ENCODE measurements at places on chromosomes 16 and 17.
A peak's percentile ranks its signal among the peaks of the same experiment; 100 is the strongest.

DNA sequence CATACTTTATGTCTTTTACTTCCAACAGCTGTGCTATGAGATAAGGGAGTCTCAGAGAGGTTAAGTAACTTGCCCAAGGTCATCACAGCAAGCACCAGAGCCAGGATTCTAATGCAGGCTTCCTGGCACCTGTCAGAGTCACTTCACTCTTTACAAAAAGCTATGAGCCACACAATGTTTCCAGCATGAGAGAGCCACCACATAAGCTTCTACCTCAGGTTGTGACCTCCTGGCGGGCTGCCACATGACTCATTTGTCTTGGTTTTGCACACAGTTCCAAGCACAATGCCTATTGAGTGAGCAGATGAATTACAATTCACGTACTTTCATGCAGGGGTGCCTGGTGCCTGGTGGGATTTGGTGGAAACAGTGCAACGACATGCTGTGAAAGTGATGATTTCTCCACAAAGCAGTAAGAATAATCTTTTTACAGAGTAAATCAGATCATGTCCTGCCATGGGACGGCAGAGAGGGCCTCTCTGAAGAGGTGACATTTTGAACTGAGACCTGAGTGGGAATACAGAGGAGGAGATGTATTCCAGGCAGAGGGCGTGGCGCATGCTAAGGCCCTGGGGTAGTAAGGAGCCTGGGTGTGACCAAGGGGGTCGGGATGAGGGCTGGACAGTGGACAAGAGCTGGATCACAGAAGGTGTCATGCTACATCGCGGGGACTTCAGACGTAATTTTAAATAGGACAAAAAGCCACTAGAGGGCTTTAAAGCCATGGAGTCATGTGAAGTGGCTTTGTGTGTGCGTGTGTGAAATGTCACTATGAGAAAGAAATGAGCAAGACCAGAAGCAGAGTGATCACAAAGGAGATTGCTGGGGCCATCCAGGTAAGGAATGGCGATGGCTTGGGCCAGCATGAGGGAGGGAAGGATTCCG, 53.4 kb downstream of the CACNG3 start:
- no peak for DNase-seq

DNA sequence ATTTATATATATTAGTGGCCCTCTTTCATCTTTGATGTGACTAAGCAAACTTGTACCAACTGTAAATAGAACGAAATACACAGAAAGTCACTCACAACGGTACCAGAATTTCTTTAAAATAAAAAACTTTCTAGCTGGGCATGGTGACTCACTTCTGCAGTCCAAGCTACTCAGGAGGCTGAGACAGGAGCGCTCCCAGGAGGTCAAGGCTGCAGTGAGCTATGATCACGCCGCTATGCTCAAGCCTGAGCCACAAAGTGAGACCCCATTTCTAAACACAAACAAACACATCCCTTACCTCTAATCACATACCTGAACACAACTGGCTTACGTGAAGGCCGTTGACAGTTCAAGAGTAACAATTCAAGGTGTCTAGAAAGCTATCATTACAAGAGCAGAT, 29.7 kb downstream of the STAT5B start:
- DNase-seq, result no peak

- no peak for DNase-seq
Measured at GRCh38 chr17:44766409-44767038, 7.7 kb downstream of the ADAM11 start.

DNA sequence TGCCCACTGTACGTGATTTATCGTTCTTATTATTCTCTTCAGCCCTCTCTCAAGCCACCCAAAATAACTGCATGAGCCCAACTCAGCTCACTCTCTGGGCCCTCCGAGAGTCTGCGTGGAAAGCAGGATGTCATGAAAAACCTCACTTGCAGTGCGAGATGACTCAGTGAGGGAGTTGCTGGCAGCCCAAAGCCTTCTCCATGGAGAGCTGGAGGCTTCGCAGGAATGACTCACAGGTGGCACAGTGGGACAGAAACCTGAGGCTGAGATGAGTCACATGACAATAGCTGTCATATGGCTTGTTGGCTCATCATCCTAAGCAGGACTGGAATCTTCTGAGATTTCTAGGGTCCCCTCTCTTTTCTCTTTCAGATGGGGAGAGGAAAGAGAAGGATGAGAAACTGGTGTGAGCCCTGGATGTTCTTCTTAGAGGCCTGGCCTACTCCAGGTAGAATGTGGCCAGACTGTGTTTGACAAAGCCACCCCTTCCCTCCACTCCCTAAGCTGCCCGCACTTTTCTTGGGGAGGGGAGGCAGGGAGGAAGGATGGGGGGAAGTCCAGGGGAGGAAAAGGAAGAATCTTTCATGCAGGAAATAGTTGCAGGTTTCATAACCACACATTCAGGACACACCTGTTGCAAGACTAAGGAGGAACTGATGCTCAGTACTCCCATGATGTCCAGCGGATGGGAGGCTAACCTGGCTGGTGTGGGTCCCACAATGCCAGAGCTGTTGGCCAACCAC, 160.6 kb upstream of the RPL38 start:
- no peak for DNase-seq

GRCh38 chr17:45132320-45132571, at the start of gene PLCD3:
PLCD3 (minus strand) TSS chr17:45132515; CDS start chr17:45132410, 105 bp downstream.
- DNase-seq, result no peak

DNA sequence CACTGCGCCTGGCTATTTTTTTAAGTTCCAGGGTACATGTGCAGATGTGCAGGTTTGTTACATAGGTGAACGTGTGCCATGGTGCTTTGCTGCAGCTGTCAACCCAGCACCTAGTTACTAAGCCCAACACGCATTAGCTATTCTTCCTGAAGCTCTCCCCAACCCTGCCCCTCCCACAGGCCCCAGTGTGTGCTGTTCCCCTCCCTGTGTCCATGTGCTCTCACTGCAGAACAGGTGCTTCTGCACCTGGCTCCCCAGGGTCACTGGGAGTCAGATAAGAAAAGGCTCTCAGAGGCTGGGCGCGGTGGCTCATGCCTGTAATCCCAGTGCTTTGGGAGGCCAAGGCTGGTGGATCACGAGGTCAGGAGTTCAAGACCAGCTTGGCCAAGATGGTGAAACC, 6.2 kb downstream of the HASPIN start:
- no peak for DNase-seq

DNA sequence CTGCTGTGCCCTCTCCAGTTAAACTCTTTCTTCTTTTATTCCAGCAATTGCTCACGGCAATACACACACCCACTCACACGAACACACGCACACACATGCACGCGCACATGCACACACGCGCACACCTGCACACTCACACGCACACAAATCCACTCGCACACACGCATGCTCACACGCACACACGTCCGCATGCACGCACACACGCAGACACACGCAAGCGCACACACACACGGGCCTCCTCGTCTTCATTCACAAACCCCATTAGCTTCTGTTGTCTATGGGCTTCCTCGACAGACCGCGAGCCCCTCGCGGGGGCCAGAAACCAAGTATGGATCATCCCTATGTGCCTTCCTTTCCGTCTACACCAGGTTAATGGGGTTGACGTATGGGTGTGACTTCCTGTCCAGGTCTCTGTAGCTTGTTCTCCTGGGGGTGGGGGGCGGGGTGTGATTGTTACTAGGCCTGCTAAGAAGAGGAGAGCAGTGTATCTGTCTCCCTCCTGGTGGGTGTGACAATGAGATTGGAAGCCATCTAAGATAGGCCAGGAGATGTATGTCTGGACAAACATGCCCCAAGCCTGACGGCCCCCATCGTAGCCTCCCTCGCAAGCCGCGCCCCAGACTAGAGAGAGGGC, 670 bp upstream of the CTF1 start:
- no peak for DNase-seq

- peak; percentile 67 for DNase-seq
Measured at GRCh38 chr17:49434821-49435670, 20.4 kb upstream of the PHB1 start.

GRCh38 chr17:20032636-20033035, 23.5 kb downstream of the SPECC1 start:
- no peak for DNase-seq

GRCh38 chr17:61097781-61098180, 301.9 kb upstream of the TBX2 start:
- peak; percentile 22 for DNase-seq

GRCh38 chr16:4218202-4218601, 23.7 kb downstream of the SRL start:
- peak; percentile 57 for DNase-seq

DNA sequence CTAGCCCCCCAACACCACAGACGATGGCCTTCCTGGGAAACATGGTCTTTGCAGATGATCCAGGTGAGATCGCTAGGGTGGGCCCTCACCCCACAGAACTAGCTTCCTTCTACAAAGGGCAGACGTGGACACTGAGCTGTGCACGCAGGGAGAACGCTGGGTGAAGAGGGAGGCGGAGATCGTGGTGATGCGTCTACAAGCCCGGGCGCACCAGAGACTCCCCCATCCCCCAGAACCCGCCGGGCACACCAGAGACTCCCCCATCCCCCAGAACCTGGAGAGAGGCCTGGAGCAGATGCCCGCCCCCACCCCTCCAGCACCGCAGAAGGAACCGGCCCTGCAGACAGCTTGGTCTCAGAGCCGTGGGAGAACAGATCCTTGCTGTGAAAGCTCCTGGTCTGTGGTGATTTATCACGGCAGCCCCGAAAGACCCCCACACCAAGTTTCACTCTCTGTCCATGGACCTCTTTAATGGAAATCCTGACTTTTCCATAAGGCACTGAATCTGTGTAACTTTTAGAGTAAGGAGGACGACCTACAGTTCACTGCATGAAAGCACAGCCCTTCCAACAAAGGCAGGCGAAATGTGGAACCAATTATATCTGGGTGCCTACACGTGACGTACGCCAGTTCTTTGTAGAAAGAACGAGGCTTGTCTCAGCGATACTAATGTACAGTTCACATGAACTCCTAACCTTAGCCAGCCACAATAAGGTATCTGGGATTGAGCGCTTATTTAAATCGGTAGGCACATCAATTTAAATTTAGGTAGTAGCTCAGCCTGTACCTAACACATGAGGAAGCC, 88.5 kb downstream of the ANKRD11 start:
- DNase-seq, result no peak

GRCh38 chr16:24491731-24492130, 47.6 kb upstream of the RBBP6 start:
- no peak for DNase-seq

- no peak for DNase-seq
Measured at GRCh38 chr16:68078701-68079375, 6.3 kb upstream of the NFATC3 start.

DNA sequence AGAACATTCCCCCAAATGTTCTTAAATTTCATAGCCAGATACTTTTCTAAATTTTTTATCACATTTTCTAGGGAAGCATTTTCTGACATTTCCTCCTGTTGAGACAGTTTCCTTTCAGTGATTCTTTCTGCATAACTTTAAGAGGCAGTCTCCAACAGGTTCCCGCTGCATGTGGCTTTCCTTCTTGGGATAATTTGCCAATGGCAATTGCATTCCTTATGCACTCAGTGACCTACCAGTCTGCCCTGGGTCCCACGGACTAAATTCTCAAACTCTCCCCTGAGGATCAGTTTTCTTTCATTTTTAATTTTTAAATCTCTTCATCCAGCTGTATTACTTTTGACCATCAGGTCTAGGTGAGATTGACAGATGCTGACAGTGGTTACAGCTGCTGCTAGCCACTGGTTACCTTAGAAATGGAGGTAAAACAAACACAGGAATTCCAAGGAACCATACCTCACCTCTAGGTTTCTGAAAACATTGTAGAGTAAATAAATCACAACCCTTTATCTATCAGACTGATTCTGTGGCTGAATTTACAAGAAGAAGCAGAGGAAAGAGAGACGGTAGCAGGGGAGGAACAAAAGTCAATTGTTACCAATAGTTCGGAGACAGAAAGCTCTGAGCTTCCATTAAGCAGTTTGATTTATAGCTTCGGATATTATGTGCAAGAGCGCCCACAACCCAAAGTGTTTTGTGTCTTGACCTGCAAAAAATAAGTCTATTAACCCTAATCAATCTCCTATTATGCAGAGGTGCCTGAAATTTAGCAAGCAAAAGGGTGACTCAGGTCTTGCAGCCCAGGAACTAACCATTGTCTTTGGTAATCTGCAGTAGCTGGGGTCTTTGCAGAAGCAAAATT, 216.0 kb downstream of the PMP22 start:
- peak; percentile 10 for DNase-seq

DNA sequence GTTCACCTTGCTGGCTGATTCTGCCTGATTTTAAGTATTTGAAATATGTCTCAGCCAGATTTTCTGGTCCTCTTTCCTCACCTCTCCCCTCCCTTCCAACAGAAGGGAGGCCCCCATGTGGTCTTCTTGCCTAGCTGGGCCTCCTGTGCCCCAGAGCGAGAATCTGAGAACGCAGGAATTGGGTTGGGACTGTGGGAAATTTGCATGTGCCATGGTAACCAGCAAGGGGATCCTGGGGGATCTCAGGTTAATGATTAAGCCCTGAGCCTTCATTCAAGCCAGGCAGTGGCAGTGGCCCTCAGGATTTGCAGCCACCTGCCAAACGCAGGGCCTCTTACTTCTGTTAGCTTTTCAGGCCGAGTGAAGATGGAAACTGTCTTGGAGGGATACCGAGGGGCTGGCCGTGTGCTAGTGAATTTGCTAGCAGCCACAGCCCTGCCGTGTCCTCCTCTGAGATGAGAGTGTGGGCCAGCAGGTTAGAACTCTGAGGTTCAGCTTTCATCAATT, 40.2 kb downstream of the KSR1 start:
- DNase-seq, result no peak

DNA sequence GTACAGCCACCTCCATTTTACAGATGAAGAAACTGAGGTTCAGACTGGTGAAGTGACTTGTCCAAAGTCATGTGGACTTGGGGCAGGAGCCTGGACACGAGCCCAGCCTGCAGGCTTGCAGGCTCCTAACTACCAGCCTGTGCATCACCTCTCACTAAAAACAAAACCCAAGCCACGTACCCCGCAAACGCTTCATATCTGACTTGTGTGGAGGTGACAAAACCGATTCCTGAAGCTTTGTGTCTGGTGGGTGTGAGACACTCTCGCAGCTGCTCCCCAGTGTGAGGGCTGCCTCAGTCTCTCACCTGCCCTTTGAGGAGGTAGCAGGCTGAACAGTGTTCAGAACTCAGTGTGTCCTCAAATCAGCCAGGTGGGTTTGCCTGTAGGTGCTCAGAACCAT, 8.4 kb downstream of the HNF1B start:
- DNase-seq, result no peak

GRCh38 chr17:59627274-59627673, 7.6 kb downstream of the CLTC start:
- no peak for DNase-seq

All from retina (tissue), 1 donor.